ENCODE measurements at places on chromosomes 2 and 18. TPM values are rescaled to one million over a fixed set of nuclear protein-coding genes. Genes with fewer than 3 reads are reported as not detected.
A peak's percentile ranks its signal among the peaks of the same experiment; 100 is the strongest.

DNA sequence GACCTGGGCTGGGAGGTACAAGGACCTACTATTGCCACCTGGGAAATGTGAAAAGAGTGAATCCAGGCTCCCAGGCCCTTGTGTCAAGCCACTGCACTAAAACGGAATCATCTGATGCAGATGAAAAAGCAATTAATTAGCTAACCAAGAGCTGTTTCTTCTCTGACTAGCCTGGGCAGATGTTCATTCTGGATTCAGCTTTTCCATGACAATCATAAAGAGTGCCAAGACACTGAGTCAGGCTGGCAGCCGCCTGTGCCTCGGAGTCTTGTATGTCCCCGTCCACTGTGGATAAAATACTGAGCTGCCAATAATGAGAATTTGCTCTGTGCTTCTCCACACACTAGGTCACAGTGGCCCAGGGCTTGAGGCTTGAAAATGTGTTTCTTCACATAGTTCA, 21.7 kb upstream of the LCLAT1 start:
- no peak for DNase-seq
- H3K4me1 ChIP-seq, result peaks cover 78% of the 10 kb centered on the region
- H3K27ac ChIP-seq, result no peak overlapping the region
- H3K4me3 ChIP-seq, result no peak overlapping the region

DNA sequence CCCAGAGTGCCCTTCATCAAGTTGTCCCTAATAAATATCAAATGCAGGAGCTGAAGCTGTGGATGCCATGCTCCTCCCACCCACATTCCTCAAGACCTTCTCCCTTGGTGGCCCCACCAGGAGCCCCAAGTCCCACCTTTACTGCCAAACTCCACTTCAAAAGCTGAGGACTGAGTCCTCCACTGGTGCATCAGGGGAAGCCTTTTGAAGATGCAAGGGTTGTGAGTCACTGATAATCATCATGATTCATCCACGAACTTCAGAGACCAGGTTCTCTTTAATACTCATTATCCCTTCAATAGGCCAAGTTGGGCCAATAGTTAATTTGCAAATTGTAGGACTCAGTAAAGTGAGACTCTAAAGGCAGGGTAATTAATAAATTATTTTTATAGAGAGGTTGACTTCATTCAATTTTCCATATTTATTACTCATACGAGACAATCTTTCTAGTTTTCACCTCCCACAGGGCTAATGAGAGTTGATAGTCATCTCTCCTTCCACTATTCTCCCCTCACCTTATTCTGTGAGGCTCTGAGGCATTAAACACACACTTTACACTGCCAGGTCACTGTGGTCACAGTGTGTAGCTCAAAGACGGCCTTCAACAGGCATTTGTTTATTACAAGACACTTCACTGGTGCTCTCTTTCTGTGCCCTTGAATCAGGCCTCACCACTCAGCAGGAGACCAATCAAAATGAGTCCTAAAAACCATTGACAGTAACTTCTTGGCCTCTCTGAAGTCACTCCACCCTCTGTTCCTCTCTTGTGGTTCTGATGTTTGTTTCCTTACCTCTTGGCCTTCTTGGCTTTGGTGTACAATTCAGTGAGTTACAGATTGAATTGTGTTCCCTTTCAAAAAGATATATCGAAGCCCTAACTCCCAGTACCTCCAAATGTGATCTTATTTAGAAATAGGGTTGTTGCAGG, 99.9 kb downstream of the TRIB2 start:
- H3K27me3 ChIP-seq, result no peaks in the 10 kb centered on the region
- H3K4me3 ChIP-seq, result no peak overlapping the region
- DNase-seq, result no peak
- no peak overlapping the region for H3K27ac ChIP-seq

DNA sequence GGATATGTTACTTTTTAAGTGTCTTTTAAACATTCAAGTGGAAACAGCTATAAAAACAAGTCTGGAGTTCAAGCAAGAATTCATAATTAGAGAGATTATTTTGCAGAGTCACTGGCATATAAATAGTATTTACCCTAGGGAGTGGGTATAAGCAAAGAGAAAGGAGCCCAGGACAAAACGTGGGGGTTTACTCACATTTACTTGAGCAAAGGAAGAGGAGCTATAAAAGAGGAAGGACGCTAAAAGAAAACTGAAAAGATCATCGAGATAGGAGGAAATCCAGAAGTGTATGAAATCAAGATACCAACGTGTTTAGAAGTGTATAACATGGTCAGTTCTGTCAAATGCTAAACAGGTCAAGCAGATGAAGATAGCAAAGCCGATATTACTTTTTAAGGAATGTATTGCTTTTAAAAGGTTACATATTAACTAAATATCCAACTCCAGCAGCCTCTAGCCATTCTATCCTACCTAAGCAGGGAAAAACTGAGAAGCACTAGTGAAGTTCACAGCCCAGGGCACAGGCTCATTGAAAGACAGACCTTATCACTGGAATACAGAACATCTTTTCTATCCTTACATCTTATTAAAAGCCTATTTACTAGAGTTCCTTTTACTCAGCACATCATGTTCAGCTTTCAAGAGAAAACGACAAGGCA, 8.6 kb downstream of the KANSL1L start:
- peaks cover 12% of the 10 kb centered on the region for H3K36me3 ChIP-seq
- H3K27ac ChIP-seq, result no peak overlapping the region
- peaks cover 20% of the 10 kb centered on the region for H3K4me1 ChIP-seq

- H3K4me3 ChIP-seq, result no peak overlapping the region
- DNase-seq, result peak; percentile 26
- no peaks in the 10 kb centered on the region for H3K27me3 ChIP-seq
Observed at GRCh38 chr18:8615397-8616027, 6.3 kb downstream of the RAB12 start.

DNA sequence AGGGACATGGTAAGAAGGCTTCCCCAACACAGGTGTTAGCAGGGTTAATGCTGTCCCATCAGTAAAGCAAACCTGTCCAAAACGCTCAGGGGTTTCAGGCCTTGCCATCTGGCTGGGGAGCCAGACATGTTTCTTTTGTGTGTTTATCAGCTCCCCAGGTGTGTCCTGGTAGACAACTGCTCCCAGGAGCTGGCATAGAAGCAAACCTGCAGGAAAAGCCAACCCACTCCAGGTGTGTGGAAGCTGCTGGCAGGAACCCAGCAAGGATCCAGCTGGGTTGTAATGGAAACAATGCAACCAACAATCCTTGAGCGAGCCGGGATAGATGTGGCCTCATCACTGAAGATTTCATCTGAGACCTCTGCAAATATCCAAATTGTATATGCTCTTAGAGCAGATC, 123.1 kb downstream of the RAB3GAP1 start:
- H3K27ac ChIP-seq, result no peak overlapping the region
- DNase-seq, result no peak
- no peak overlapping the region for H3K4me3 ChIP-seq
- H3K36me3 ChIP-seq, result peaks cover 43% of the 10 kb centered on the region

DNA sequence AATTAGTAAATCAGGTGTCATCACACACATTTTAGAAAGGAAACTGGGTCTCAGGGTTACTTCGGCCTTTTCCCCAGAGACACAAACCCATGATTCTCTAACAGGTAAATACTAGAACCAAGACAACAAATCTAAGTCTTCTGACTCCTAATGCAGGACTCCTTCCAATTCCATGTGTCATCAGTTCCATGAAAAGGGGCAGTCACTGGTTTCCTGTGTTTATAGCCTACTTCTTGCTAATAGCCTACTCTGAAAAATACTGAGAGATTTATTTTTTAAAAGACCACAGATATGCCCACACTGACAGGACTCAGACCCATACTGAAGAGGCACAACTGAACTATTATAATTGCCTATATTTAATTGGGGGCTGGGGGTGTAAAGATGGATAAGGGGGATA, 33.0 kb downstream of the RAB1A start:
- H3K27ac ChIP-seq, result no peak overlapping the region
- DNase-seq, result no peak
- H3K4me1 ChIP-seq, result peaks cover 14% of the 10 kb centered on the region
- H3K4me3 ChIP-seq, result no peak overlapping the region
- no peaks in the 10 kb centered on the region for H3K27me3 ChIP-seq

DNA sequence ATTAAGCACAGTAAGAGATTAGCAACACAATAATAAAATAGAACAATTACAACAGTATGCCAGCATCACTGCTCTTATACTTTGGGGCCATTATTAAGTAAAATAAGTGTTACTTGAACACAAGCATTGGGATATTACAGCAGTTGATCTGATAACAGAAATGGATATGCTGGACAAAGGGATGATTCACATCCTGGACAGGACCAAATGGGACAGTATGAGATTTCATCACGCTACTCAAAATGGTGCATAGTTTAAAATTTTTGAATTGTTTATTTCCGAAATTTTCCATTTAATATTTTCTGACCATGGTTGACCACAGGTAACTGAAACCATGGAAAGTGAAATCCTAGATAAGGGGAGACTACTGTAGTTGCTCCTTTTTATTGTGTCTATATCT, 138.2 kb downstream of the UBR3 start:
- H3K27me3 ChIP-seq, result no peaks in the 10 kb centered on the region
- H3K27ac ChIP-seq, result no peak overlapping the region
- H3K4me1 ChIP-seq, result no peaks in the 10 kb centered on the region
- H3K36me3 ChIP-seq, result peaks cover 44% of the 10 kb centered on the region
- DNase-seq, result no peak
- H3K4me3 ChIP-seq, result no peak overlapping the region

- no peaks in the 10 kb centered on the region for H3K27me3 ChIP-seq
- no peak for DNase-seq
- no peaks in the 10 kb centered on the region for H3K4me1 ChIP-seq
Observed at GRCh38 chr18:68676913-68677312, 38.0 kb downstream of the TMX3 start.

DNA sequence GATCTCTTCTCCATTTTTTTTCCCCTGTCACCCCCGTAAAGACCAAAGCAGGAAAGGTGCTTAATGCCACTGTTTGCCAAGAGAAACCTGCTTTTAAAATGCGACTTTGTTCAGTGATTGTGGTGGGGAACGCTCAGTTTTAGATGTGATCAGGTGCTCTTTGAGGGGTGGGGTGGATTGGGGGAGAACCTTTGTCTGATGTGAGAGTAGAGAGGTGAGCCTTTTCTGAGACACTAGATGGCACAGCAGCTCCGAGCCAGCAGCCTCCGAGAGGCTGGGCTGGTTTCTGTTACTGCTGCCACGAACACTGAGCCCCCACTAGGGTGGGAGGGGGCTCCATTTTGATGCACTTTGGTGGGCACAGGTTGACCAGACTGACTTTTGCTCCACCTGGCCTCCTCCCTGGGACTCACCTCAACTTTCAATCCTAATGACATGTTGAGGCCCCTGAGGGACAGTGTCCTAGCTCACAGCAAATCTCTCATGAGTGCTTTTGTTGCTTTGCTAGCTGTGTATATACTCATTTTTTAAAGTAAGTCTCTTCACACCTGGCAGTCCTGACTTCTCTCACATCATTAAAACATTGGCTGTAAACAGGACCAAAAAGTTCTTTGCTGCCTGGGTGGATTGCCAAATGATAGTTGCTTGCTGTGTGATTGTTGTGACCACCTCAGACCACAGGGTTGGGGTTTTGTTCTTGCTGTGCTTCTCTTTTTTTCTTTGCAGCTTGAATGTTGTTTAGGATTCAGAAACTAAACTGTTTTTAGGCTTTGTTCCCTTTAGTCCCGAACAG, 98.2 kb upstream of the MAP3K20 start:
- no peak overlapping the region for H3K4me3 ChIP-seq
- peaks cover 17% of the 10 kb centered on the region for H3K27me3 ChIP-seq
- H3K27ac ChIP-seq, result no peak overlapping the region
- DNase-seq, result no peak

DNA sequence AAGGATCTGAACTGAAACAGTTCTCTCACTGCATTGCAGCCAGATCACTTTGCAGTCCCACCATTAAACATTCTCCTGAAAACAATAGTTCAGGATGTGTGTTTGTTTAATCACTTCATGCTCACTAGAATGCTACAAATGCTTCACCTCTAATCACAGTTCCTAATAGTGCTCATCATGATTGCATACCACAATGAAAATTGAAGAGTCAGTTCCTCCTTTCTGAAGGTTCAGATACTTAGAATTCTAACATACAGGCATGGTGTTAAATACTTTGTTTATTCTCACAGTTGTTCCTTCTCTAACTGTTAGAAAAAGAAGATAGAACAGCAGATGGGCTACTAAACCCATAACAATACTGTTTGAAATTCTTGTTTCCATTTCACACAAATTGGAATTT, 622.3 kb upstream of the ACVR2A start:
- DNase-seq, result no peak
- peaks cover 3% of the 10 kb centered on the region for H3K4me1 ChIP-seq
- no peaks in the 10 kb centered on the region for H3K36me3 ChIP-seq

- no peak overlapping the region for H3K27ac ChIP-seq
- no peaks in the 10 kb centered on the region for H3K36me3 ChIP-seq
- no peak overlapping the region for H3K4me3 ChIP-seq
- no peak for DNase-seq
- peaks cover 3% of the 10 kb centered on the region for H3K27me3 ChIP-seq
Observed at GRCh38 chr2:235064976-235065375, 113.2 kb downstream of the SH3BP4 start.

- no peak for DNase-seq
- H3K36me3 ChIP-seq, result no peaks in the 10 kb centered on the region
- H3K4me1 ChIP-seq, result no peaks in the 10 kb centered on the region
- H3K27me3 ChIP-seq, result peaks cover 11% of the 10 kb centered on the region
- H3K27ac ChIP-seq, result no peak overlapping the region
Observed at GRCh38 chr2:217249121-217250012, 389.5 kb upstream of the TNP1 start.

- no peaks in the 10 kb centered on the region for H3K27me3 ChIP-seq
- H3K36me3 ChIP-seq, result no peaks in the 10 kb centered on the region
- no peaks in the 10 kb centered on the region for H3K4me1 ChIP-seq
- H3K27ac ChIP-seq, result no peak overlapping the region
- no peak overlapping the region for H3K4me3 ChIP-seq
- DNase-seq, result no peak
Observed at GRCh38 chr2:194556629-194557028, 1100.4 kb upstream of the SLC39A10 start.

DNA sequence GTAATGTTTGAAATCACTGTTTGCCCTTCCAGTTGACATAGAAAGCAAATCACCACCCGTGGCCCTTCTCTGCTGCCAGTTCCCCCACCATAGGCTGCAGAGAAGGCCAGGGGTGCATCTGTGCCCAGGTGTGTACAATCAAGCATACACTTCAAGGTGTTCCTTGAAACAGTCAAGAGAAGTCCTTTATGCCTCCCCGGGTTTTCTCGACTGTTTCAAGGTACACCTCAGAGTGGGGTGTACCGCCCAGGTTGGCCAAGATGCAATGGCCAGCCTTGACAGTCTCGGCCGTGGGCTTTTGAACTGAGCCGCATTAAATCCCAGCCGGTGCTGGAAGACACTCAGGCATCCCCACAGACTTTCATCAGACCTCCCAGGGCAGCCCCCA, 21.0 kb upstream of the ATP9B start:
- H3K36me3 ChIP-seq, result no peaks in the 10 kb centered on the region
- H3K4me3 ChIP-seq, result no peak overlapping the region
- no peak for DNase-seq
- H3K27ac ChIP-seq, result no peak overlapping the region
- no peaks in the 10 kb centered on the region for H3K4me1 ChIP-seq

GRCh38 chr2:21657445-21657844, 533.7 kb downstream of the TDRD15 start:
- H3K27me3 ChIP-seq, result no peaks in the 10 kb centered on the region
- no peak overlapping the region for H3K27ac ChIP-seq
- H3K4me1 ChIP-seq, result no peaks in the 10 kb centered on the region

Gene LINC00305
- not detected for total RNA-seq

Gene TMEFF2
- total RNA-seq, result not detected

Gene ANKRD30B
- not detected for total RNA-seq

Gene GKN1
- total RNA-seq, result not detected

Gene MORN2
- total RNA-seq, result 5.1 TPM
